Spinal cord (tissue), 10 donors: ENCODE measurements at places on chromosomes 1 and 21.

DNA sequence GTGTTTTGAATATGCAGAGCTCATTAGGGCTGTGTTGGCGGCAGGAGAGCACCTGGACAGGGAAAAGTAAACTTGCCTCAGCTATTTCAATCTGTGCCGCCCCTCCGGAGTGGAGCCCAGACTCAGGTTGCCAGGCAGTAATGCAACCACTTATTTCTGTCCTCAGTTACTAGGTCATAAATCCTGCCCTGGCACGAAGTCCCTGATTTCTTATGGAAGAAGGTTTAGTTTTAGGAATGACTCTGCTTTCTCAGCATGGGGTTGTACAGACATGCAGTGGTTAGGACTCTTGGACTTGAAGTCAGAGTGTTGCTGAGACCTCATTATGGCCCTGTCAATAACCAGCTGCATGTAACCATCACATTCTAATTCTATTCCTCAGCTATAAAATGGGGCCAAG lies 98.3 kb upstream of the FGGY start:
- no peak for DNase-seq

GRCh38 chr1:41623736-41624135 lies 139.3 kb upstream of the EDN2 start:
- no peak for DNase-seq

- DNase-seq: no peak
Observed at GRCh38 chr1:2190491-2190976, 4.0 kb downstream of the FAAP20 start.

- no peak for DNase-seq
Observed at GRCh38 chr1:5447503-5447960, 544.7 kb downstream of the NPHP4 start.

DNA sequence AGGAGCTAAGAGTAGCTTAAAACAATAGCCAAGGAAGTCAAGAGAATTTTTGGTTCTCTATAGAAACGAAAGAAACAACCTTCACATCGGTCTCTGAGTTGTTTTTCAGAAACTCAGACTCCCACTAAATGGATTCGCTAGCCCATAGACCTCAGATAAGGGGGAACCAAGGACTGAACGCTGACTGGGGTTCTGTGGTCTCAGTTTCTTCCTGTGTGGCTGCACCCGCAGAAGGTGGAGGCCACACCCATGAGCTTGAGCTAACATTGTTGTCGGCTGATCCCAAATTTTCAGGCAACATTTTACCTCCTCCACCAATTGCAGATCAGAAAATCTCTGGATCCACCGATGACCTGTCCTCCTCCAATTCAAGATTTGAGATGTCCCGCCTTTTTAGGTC lies 456.1 kb downstream of the AJAP1 start:
- DNase-seq: no peak

- DNase-seq: no peak
Observed at GRCh38 chr1:230077011-230077410, 10.0 kb downstream of the GALNT2 start.

DNA sequence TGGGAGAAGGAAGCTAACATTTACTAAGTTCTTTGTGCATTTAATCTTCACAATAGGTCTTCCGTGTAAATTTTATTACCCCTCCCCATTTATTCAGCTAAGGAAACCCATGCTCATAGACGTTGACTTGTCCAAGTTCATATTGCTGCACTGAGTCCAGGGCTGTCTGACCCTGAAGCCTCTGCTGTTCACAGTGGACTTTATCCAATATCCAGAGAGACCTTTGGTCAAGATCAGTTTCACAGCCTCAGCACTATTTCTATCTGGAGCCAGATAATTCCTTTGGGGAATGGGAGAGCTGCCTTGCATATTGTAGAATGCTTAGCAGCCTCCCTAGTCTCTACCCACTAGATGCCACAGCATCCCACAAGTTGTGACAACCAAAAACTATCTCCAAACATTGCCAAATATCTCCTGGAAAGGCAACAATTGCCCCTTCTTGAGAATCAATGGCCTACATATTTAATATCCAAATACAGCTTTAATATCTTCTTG lies 26.4 kb downstream of the ILDR2 start:
- DNase-seq: no peak

DNA sequence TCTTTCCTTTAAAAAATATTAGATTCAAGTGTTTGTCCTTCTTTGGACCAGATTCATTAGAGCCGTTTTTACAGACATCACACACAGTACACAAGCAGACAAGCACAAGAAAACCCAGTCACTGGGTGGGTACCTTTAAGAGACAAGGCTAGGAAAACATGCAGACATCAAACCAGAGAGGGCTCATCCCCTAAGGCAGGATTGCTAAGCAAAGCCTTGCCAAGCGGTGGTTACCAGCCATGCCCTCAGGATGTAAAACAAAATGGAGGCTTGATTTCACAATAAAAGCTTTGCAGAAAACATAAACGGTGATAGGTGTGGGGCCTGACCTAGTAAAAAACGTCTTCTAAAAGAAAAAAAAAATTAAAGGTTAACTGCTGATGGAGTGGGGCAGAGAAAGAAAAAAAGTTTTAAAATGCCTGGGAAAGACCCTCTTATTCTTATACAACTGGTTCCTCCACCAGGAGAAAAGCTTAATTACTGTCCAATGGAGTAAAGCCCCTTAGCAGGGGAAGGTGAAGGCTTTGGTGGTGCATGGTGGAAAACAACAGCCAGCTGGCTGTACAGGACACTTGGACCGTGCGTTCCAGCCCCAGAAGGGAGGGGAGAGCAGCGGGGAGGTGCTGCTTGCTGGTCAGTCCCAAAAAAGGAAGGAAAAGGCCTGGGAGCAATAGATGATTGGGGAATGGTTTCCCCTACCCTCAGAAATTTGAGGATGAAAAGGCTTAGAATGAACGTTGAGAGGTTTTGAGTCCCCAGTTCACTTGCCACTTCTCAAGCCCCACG lies 30.4 kb upstream of the FMO1 start:
- DNase-seq: no peak
